ENCODE measurements at places on chromosomes 6 and 20. TPM values are rescaled to one million over a fixed set of nuclear protein-coding genes. Genes with fewer than 3 reads are reported as not detected.

FAM209B gene
- not detected for total RNA-seq

PTGIS gene
- 295 TPM for total RNA-seq

CNKSR3 gene
- total RNA-seq: 3.6 TPM

FOXF2 gene
- 31.2 TPM for total RNA-seq

NKX2-2 gene
- under 0.01 TPM for total RNA-seq

BIRC7 gene
- not detected for total RNA-seq

DLL1 gene
- under 0.01 TPM for total RNA-seq

PRSS16 gene
- total RNA-seq: not detected

HLA-E gene
- 187 TPM for total RNA-seq

SOBP gene
- 3.9 TPM for total RNA-seq

Data from bronchial smooth muscle cell (primary cell).